Occipital lobe (tissue), 3 donors: ENCODE measurements at places on chromosomes 2 and 18.

DNA sequence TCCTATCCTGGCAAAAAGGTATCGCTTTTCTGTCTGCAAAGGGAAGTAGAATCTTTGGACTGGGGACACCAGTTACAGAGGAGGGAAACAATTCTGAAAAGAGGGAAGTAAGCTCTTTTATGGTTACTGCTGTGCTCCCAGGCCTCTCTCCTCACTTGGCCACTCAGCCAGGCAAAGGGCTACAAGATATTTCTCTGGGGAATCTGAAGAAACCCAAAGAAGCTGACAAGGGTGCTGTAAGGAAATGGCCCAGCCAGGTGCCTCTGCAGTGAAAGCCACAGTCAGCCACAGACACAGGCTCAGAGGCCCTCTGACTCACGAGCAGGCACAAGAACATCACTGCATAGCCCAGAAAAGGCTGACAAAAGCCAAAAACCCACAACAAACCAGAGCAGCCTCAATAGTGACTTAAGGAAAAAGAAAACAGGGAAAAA is 5.8 kb downstream of the HDLBP start:
- no peak for DNase-seq

DNA sequence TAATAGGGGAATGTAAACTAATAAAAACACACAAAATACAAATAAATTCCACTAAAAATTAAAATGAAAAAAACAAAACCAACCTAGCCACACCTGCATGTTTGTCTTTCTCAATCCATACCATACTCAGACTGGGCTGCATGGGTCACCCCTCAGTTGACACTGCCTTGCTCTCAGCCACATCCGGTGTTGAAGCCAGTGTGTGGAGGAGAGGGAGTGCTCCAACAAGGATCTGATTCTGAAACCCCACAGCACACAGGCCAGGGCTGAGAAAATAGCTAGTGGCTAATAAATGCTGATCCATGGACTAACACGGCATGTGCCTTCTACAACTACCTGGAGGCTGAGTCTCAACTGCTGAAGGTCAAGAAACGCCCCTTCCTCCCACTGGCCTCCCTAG is 13.7 kb downstream of the RND3 start:
- DNase-seq = no peak

GRCh38 chr2:137925599-137925998 is 38.7 kb upstream of the HNMT start:
- no peak for DNase-seq

- no peak for DNase-seq
Observed at GRCh38 chr2:120683701-120684100, 52.0 kb upstream of the GLI2 start.

- DNase-seq = no peak
Observed at GRCh38 chr2:109058191-109058632, 69.2 kb upstream of the EDAR start.

DNA sequence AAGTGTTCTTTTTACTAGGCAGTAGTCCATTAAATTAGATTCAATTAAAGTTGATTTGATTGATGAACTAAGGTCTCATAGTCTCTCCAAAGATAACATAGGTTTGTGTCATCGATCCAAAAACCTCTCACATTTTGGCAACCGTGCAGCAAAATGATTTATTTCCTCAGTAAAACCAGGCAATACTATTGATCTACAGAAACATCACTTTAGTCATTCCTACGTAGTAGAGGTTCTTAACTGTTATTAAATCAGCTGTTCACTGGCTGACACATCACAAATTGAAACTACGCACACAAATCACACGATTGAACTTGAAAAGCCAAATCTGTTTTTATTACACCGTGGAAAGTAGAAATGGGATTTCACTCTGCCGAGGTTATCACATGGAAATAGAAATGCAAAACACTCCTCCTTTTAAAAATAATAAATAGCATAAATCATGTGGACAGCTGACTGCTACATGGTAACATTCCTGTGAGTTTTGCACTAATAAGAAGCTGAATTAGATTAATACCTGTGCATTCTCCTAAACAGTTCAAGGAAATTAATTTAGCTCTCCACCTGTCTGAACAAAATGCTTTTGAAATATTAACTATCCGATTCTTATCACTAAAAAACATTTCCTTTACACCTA is 262.5 kb downstream of the CDH20 start:
- no peak for DNase-seq

DNA sequence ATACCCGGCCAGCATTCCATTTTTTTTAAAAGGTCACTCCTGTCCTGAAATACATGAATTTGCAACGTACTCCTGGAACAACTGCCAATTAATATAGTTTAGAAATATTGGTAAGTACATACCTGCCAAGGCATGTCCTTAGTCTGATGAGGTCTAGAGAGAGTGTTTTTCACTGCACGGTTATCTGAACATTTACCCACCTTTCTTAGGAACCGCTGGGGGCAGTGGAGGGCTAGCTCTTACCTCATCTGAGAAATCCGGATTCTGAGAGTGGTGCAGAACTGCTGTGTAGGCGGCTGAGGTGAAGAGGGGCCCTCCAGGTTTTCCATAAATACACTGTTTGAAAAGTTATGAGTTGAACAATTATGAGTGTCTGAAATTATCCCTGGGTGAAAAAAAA is 133.1 kb upstream of the CCDC195 start:
- DNase-seq = no peak

DNA sequence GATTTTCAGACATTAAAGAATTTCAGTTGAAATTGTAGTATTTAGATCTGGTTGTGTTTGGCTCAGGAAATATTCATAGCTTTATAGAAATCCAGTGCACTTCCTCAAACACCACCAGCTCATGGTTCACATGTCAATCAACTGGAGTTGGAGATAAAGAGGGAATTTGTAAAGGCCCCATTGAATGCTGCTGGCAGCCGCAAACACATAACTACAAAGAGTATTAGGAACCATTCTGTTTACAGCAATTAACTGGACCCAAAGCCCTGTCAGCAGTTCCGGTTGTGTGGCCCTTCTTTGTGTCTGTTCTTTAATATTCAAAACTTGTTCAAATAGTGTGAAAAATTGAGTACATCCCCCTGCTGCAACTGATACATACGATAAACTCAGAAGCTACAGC is 107.4 kb upstream of the LRRTM4 start:
- DNase-seq = no peak

DNA sequence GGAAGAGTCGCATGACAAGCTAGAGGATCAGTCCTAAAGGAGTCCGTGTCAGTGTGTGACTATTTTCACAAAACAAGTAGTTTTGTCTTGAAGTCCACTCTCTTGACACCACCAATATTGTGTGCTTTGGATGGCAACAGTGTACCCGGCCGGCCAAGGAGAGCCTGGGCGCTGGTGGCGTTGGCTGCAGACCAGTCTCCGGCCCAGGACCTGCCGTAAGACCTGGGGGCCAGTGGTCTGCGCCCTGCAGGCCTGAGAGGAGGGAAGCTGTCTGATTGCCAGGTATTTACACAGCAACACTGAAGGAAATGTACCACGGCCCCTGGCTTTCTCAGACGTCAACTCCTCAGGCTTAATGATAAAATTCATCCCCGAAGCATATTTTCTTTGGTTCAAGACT is 472.4 kb upstream of the SALL3 start:
- no peak for DNase-seq

DNA sequence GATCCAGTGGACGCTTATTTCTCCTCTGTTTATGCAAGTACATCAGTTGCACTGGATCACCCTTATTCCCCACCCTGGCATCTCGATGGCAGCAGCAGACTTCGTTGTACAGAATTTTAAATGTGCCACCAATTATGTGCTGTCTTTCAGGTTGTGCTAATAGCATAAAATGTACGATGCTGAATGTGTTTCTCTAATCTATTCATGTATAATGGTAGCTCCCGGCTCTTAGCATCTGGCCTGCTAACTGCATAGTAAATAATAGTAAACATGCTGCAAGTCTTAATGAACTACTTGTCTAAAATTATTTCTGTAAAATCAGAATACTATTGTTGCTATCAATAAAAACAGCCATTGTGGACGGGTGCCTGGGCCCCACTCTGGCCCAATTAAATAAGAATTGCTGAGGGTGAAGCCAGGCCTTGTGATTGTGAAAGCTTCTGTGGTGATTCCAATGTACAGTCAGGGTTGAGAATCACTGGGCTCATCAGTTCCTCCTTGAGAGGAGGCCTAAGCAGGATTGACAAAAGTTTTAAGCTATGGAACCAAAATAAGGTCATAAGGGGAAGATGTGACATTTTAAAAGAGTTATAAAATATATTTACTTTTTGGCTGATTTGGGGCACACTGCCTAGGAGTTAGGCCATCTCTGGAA is 14.4 kb upstream of the MYO3B start:
- no peak for DNase-seq

DNA sequence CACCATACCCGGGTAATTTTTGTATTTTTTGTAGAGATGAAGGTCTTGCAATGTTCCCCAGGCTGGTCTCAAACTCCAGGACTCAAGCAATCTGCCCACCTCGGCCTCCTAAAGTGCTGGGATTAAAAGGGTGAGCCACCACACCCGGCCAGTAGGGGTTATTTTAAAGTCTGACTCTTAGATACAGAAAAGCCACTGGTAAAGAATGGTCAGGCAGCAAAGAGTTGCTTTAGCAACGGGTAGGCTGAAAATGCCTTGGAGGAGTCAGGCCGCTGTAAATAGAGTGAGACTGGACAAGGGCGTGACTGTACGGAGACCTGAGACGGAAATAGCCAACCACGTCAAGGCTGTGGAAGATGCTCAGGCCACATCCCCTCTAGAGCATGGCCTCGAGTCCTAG is 54.2 kb downstream of the ACKR3 start:
- DNase-seq = no peak

GRCh38 chr2:182133195-182133891 is 147.7 kb downstream of the PPP1R1C start:
- no peak for DNase-seq

- DNase-seq = no peak
Observed at GRCh38 chr2:159272156-159272555, 14.3 kb downstream of the WDSUB1 start.

- no peak for DNase-seq
Observed at GRCh38 chr2:149164296-149164695, 125.8 kb downstream of the LYPD6B start.

DNA sequence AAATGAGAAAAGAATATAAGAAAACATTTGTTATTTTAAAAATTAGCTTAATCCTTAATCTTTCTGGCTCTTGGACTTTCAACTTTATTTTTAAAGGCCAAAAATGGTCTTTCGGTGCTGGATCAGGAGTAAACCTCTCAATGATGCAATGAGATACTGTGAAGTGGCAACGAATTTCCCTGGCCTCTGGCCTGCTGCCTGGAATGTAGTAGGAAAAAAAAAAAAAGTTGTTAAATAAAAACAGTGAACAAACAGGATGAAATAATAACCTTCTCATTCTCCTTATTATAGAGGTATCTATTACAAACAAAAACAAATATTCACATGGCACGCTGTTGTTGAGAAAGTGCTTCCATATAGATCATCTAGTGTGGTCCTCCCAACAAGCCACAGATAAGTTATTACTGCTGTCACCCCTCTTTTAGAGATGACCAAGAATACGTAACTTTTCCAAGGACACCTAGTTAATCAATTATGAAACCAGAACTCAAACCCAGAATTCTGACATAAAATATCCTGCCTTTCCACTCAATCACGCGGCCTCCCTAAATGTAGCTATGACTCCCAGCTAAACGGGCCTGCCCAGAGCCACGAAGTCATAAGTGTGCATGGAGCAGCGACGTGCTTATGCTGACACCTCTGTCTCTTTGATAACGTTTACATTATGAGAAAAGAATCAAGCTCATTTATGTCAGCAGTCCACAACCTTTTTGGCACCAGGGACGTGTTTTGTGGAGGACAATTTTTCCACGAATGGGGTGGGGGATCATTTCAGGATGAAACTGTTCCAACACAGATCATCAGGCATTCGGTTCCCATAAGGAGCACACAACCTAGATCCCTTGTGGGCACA is 170.9 kb downstream of the BCL2 start:
- no peak for DNase-seq

GRCh38 chr2:62415019-62415431 is 91.0 kb downstream of the TMEM17 start:
- no peak for DNase-seq

DNA sequence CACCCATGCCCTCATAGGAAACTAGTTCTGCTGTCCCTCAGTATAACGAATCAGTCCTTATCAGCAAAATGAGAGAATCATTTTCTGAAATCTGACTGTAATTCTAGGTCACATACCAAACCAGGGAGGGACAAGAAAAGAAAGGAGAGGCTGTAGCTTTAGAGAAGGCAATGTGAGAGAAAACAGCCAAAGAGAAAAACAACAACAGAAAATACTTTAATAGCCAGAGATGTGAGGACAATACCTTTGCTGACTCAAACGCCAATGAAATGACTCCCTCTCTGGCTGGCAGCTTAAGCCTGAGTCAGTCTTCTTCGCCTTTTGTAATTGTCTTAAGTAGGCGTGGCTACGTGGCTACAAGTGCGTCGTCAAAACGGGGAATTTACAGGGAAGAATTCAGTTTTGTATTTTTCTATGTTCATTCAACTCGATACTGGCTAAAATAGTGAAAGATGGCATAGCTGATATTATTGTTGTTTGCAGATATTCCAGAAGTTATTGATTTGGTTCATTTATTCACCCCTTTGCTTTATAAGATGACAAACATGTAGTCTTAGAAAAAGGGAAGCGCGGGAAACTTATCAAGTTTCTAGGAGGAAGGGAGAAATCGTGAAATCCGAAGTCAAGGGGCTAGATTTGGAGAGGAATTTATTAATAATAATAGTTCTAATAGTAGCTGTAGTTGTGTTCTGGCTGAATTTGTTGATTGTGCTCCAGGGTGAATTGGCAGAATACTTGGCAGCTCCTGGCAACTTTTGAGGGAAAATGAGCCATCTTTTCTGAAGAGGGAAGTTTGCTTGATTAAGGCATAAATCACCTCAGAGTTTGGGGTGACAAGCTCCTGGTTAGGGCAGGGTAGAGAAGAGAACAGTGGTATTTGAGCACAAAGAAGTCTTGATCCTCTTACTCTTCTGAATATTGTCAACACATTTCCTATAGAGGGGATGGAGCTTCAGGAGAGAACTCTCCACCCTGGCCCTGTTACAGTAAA is at the start of gene IL1A:
TSS of gene IL1A (minus strand) at position 295 of the 991 bp plus-strand sequence. CDS start 723 bp downstream, outside the sequence.
- no peak for DNase-seq

- DNase-seq = no peak
Observed at GRCh38 chr2:112792419-112792818, 8.1 kb upstream of the IL1A start.

- no peak for DNase-seq
Observed at GRCh38 chr2:207327513-207327912, 161.8 kb upstream of the KLF7 start.

DNA sequence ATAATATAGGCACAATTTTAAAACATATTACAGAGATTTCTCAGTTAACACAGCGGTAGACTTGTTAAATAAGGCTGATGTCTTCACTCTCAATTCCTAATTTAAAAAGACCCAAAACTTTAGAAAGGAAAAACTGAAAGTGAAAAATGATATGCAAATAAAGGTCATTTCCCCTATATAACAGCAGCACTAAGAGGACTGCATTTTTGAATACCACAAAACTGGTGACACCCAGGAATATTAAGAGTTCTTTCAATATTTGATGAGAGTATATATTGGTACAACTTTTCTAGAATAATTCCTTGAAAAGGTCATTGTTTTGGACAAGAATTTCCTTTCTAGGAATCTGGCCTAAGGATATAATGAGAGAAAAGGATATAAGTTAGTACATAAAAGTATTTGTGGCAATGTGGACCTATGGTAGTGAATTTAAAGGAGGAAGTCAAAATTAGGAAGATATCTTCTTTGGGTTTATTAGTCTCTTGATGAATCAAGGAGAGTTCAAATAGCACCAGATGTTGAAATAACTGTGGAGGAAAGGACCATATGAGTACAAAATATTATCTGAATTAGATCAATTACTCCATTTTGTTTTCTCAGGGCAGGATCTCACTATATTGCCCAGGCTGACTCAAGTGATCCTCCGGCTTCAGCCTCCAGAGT is 70.3 kb downstream of the TMEM237 start:
- no peak for DNase-seq

- DNase-seq = no peak
Observed at GRCh38 chr2:145022666-145023333, 502.9 kb upstream of the ZEB2 start.
